ENCODE measurements at places on chromosomes 16 and 17.

DNA sequence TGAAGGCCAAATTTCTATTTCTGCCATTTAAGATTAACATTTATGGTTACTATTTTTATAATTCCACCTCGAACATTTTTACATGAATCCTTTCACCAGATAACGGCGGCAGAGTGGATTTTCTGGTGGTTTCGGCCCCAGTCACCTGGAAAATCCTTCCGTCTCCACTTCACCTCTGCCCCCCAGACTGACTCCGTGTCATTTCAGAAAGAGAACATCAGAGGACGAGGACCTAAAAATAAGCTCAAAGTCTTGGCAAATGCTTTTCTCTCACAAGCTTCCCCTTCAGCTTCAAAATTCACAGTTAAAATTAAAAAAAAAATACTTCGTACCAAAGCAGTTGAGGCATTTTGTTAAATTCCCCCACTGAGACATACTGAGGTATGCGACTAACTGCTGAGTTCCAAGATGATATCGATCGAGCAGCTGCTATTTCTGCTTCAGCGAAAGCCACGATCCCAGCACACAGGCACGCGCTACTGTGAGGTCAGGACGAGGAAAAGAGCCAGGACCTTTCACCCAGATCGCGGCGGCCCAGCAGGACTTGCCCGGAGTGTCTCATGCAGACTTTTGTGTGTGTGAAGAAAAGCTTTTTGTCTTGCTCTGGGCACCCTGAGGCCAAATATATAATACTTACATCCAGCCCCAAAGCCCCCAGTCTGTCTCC, 36.8 kb downstream of the ASPA start:
- no peak for DNase-seq

GRCh38 chr16:19289811-19290485, 4.4 kb downstream of the CLEC19A start:
- DNase-seq, result no peak

GRCh38 chr16:72860726-72861562, 187.0 kb downstream of the ZFHX3 start:
- no peak for DNase-seq

- no peak for DNase-seq
Measured at GRCh38 chr16:79757968-79758367, 157.4 kb upstream of the MAF start.

GRCh38 chr16:1526608-1527555, 6.6 kb upstream of the TMEM204 start:
- DNase-seq, result no peak

DNA sequence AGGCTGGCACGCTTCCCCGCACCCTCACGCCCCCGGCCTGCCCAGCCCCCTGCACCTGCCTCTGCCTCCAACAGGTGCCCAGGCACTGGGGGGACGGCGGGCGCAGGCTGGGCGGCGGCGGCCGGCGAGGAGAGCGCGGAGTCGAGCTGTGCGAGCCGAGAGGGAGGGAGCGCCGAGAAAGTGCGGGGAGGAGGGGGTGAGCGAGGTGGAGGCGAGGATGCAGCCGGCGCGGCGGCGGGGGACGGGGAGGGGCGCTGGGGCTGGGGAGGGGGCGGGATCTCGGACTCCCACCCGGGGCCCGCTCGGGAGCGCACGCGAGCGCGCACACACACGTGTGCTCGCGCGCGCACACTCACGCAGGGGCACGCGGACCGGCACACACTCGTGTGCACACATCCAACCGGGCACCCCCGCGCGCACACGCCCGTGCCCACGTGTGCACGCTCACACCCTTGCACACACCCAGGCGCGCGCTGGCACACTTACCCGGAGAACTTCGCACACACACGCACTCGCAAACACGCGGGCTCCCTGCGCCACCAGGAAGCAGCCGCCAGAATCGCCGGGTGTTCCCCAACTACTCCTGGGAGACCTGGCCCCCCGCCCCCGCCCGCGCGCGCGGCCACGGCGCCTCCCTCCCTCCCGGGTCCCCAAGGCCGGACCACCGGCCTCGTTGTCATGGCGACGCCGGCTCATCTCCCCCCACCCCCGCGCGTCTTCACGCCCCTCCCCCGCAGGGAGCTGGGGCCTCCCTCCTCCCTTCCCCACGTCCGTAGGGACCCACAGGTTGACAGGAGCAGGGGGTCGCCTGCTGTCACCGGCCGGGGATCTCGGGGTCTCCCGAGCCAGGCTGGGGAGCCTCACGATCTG, at the start of gene DOC2A:
Gene DOC2A (minus strand): TSS at position 184 of the 870 bp plus-strand sequence. CDS start 805 bp downstream, outside the sequence.
- DNase-seq, result no peak

GRCh38 chr16:83717308-83717707, 90.5 kb upstream of the HSBP1 start:
- no peak for DNase-seq

- DNase-seq, result no peak
Measured at GRCh38 chr17:6487251-6488007, 43.2 kb downstream of the PIMREG start.

Data from T-helper 1 cell (primary cell).